DMS53 (cell line): ENCODE measurements at places on chromosomes 4 and X.

DNA sequence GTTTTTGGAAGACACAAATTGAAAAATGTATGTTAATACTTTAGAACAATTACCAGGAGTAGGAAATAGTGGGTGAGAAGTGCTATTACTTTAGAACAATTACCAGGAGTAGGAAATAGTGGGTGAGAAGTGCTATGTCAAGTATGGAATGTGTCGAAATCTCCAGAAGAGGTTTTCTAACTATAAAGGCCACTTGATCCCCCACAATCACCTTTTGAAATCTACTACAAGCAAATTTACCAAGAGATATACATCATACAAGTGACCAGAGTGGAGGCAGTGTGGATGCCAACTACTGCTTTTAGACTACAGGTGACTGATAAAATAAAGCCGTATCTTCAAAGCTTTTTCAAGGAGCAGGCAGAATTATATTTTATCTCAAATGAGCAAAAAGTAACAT is 43.1 kb downstream of the MAB21L2 start:
- no peak for DNase-seq

DNA sequence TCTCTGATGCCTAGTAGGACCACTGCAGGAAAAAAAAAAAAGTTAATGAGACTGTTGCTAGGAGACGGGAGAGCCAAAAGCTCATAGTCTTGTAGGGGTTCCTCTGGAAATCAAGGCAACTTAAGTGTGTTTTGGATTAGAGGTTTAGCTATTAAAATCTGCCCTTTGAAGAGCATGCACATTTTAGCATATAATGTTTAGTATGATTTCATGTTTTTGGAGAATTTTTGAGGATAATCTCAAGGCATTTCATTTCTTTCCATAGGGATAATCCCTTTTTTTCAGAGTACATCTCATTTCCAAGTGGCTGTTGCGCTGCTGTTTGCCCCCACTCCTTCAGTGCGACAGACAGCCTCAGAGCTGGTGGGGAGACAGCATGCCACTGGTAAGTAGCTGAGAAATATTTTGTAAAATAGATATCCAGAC is at the start of gene LINC00632:
TSS of gene LINC00632 (plus strand) at position 339 of the 426 bp plus-strand sequence.
- no peak for DNase-seq

GRCh38 chr4:63580796-63581475 is 828.3 kb downstream of the TECRL start:
- DNase-seq: no peak

- DNase-seq: no peak
These were observed 60.7 kb upstream of the PLAC1 start for GRCh38 chrX:134718966-134719317.

GRCh38 chr4:181121733-181122132 is 1121.5 kb upstream of the TENM3 start:
- DNase-seq: no peak

GRCh38 chr4:69594382-69594781 is 45.1 kb downstream of the UGT2A2 start:
- no peak for DNase-seq

DNA sequence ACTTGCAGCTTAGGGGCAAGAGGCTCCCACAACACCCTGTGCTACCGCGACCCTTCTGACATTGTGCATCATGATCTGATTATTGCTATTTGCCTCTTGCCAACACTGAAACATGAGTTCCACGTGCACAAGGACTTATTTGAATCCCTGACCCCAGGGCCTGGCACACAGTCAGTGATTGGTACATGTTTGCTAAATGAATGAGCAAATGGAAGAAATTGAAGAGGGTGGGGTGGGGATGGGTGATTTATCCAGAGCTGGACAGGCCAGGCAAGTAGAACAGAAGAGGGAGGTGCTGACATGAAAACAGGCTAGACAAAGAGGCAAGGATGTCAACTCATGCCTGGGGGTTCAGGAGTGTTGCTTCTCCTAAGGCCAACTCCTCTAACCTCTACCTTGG is 24.9 kb upstream of the RPL39 start:
- no peak for DNase-seq

DNA sequence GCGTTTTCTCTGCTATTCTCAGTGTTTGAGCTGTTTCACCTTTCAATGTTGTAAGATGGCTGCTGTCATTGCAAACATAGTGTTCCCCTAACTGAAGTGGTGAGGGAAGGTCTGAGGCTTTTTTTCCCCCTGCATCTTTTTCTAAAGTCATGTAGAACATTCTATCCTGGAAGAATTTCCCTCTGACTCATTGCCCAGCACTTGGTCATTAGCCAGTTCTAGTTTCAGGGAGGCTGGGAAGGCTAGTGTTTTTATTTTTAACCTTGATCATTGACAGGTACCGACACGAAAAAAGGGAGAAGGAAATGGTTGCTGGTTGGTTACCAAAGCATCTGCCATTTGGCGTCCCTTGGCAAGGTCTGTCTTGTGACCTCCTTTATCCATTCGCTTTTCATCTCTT is 6.6 kb downstream of the LANCL3 start:
- no peak for DNase-seq

DNA sequence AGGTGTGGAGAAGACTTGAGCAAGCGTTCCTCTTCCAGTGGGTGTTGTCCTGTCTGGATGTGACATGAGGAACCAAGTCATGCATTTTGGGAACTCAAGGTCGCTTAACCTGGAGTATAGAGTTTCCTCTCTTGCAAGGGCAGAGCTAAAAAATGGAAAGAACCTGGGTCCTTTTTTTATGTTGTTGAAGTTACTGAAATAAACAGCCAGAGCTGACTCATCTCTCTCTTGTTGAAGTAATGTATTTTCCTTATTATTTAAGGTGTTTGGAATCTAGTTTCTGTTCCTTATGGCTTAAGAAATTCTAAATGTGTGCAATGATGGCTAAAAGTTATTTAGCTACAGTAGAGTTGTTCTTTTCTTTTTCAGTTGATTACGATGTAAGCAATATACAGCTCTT is 314.5 kb downstream of the CAMK2D start:
- DNase-seq: no peak

DNA sequence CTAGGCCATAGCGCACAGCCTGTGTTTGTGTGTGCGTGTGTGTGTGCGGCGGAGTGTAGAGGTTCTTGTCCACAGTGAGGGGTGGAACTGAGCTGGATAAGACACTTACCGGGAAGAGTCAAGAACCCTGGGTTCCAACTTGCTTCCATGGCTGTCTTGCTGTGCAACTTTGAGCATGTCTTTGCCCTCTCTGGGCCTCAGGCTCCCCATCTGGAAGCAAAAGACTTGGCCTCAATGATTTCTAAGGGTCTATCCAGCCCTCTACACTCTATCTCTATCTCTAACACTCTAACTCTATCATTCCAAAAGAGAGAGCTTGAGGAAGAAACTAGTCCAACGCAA is 121.3 kb upstream of the PJA1 start:
- no peak for DNase-seq

GRCh38 chr4:142314686-142315085 is 531.4 kb downstream of the INPP4B start:
- DNase-seq: peak; percentile 95
